Gastrocnemius medialis (tissue), 4 donors: ENCODE measurements at places on chromosomes 12 and 14.
A peak's percentile ranks its signal among the peaks of the same experiment; 100 is the strongest.

DNA sequence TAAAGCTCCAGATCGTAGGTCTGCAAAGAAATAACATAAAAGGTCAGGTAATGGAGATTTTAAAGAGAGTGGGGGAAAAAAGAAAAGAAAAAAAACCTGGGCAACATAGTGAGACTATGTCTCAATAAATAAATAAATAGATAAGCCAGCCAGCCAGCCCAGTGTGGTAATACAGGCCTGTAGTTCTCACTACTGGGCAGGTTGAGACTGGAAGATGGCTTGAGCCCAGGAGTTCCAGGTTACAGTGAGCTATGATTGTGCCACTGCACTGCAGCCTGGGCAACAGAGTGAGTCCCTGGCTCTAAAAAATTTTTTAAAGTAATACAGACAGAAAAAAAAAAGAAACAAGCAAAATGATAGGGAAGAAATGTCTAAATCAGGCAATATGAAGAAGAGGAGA is 43.2 kb upstream of the BBS10 start:
- DNase-seq: no peak

DNA sequence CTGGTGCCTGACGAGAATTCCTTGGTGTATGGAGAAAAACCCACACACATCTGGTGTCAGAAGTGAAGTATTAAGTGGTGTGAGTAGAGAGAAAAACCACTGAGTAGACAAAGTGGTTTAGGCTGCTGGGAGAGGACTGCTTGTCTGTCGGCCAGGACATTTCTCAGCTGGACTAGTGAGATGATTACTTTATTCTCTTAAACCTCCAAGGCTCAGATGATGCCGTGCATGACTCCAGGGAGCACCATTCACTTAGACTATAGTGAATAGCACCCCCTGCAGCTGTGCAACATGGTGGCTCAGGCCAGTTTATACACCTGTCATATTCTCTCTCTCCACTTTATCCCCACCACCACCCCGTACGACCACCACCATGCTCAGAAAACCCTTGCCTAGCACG is 28.5 kb upstream of the NFYB start:
- DNase-seq: no peak

GRCh38 chr12:2960390-2960956 is 1.3 kb downstream of the TEAD4 start:
- no peak for DNase-seq

- DNase-seq: no peak
Measured at GRCh38 chr12:59268295-59268809, 327.5 kb upstream of the SLC16A7 start.

DNA sequence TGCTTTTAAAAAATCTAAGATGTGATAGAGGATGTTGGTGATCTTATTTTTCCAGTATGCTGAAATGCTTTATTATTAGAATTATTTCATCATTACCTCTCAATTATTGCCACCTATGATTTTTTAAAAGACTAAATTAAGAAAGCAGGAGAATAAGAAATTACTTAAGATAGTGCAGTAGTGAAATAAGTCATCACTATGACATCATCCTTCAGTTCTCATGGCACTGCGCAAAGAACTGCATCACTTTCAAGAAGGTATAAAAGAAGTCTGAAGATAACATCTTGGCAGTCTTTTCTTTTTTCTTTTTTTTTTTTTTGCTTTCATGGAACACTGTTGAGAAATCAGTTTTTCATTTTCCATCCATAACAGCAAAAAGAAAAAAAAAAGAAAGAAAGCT is 24.4 kb downstream of the NT5DC3 start:
- no peak for DNase-seq

GRCh38 chr12:116637589-116638150 is 78.5 kb downstream of the MAP1LC3B2 start:
- no peak for DNase-seq

GRCh38 chr12:113222730-113223531 is 1.7 kb downstream of the TPCN1 start:
- peak; percentile 89 for DNase-seq

GRCh38 chr12:111100003-111100402 is 179.6 kb upstream of the MYL2 start:
- DNase-seq: no peak

DNA sequence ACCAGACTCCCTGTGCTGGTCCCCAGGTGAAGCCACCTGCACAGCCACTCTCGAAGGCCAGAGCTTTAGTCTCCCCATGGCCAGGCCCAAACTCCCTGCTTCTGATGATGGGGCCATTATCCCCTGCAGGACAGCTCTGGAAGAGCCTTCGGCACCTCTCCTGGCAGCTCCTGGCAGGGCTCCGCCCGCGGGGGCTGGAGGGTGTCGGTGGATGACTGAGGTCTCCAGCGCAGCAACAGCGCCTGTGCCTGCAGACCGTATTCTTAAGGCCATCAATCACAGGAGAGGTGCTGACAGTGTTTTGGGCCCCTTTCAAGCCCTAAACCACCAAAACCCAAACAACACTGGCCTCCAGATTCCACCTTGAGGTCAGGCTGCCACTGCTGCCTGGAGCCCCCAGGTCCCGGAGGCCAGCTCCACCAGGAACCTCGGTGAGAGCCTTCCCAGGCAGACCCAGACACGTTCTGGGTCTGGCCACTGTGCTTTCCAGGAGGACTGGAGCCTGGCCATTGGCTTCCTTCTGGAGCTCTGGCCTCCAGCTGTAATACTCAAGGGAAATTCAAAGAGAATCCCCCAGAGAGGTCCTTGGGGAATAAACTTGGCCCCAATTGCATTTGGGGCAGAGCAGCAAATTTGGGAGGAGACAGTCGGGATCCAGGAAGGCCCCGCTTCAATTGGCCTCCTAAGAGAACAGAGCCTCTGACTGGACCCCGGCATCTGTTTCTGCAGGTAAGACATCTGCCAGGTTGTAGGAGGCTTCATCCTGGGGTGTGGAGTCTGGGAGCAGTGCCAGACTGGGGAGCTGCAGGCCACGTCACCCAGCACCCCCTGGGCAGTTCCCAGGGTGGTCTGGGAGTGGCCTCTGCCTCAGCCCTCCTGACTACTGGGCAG is 210.6 kb upstream of the RTL1 start:
- DNase-seq: no peak

DNA sequence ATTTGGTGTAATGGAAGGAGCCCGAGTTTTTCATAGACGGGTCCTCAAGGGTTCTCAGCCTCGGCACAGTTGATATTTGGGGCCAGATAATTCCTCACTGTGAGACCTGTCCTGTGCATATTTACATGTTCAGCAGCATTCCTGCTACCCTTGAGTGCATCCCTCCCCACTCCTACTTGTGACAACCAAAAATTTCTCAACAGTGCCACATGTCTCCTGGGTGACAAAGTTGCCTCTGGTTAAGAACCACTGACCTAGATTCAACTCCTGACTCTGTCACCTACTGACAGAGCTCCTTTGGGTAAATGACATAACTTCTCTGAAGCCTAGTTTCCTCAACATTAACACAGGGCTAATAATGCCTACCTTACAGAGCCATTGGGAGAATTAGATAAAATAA is 60.4 kb downstream of the TTC9 start:
- no peak for DNase-seq

DNA sequence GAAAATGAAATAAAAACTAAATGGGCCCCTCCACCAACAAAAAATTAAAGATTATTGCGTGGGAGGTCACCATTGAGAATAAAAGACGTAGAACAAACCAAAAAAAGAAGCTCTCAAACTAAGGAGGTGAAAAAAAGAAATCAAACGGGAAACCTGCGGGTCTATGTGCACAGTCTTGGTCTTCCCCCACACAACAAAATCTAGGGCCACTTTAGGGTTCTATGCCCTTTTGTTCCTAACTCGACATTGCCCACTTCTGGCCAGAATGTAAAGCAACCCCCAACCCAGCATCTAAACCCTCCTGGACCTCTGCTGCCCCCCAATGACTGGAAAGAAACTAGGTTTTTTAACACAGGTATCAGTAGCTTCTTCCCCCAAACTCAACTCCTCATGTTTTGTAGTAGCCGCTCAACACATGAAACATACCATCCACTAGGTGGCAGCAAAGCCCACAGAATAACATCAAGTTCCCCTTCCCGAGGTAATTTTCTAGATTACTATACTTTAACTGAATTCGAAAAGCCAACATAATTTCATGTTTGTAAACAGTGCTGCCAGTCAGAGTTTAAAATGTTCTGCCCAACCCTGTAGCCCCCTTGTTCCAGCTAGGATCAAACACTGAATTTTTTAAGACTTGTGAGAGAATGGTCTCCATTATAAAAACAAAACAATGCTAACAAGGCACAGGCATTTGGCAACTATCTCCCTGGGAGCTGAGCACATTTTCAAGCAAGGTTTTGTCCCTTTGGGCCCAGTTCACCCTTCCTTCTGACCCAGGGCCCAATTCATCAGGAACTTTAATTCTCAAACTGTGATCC is 18.7 kb downstream of the DAD1 start:
- DNase-seq: peak; percentile 35

DNA sequence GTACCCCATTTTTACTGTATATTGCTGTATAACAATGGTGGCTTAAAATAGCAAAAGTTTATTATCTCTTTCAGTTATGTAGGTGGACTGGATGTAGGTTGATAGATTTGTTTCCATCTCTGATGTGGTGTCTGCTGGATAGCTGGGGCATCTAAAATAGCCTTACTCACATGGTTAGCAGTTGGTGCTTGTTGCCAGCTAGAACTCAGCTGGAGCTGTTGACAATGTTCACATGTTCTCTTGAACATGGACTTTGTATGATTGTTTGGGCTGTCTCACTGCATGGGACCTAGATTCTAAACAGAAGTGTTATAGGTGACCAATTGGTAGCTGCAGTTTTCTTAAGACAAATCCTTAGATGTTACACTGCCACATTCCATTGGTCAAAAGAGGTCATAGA is 126.9 kb downstream of the GPHN start:
- DNase-seq: no peak

DNA sequence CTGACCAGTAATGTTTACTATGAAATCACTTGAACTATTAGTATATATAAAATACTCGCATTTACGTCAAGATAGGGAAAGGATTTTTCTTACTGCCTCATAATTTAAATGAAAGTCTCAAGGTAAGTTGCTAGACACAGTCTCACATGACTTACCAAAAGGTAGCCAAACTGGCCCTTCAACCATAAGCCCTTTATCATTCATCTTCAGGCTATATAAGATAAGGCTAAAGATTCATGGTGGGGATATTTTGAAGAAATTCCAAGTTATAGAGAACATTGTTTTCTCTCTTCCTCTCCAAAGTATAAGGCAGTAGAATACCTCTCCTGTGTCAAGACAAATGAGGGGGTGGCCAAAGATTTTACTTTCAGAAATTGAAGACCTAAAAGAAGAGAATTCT is 23.4 kb downstream of the KIF21A start:
- no peak for DNase-seq

GRCh38 chr12:92085040-92085735 is 60.5 kb downstream of the BTG1 start:
- DNase-seq: no peak

DNA sequence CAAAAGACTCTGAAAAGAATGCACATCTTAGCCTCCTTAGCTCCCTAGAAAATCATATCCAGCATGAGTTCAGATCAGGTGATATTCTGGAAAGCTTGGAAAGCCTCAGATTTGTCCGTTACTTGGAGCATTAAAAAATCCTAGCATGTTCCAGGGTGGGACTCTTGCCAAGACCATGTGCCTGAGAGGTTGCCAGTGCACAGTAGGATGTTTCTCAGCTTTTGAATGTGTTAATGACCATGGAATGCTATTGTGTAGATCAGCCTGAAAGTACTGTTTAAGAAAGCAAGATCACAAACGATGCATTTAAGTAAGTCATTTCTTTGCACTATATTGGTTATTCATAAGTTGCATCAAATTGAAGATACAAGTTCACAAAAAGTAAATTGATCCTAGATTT is 230.5 kb downstream of the ETNK1 start:
- no peak for DNase-seq

DNA sequence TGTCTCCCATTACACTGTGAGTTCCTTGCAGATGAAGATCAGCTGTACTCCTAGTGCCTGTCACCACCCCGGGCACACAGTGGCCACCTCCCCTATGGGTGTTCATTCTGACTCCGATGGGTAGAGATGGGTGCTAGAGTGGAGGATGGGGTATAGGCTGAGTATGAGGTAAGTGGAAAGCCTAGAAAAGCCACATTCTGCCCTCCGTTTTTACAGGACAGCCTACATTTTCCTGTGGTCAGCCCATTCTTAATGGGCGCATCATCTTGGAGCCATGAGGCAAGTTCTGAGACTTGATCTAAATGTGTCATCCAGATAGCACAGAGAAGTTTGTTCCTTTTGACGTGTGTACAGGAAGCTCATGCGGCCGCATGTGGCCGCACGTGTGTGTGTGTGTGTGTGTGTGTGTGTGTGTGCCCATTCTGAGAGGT is 166.7 kb upstream of the HIF1A start:
- no peak for DNase-seq

- no peak for DNase-seq
Measured at GRCh38 chr12:79250960-79251755, 386.6 kb downstream of the SYT1 start.

DNA sequence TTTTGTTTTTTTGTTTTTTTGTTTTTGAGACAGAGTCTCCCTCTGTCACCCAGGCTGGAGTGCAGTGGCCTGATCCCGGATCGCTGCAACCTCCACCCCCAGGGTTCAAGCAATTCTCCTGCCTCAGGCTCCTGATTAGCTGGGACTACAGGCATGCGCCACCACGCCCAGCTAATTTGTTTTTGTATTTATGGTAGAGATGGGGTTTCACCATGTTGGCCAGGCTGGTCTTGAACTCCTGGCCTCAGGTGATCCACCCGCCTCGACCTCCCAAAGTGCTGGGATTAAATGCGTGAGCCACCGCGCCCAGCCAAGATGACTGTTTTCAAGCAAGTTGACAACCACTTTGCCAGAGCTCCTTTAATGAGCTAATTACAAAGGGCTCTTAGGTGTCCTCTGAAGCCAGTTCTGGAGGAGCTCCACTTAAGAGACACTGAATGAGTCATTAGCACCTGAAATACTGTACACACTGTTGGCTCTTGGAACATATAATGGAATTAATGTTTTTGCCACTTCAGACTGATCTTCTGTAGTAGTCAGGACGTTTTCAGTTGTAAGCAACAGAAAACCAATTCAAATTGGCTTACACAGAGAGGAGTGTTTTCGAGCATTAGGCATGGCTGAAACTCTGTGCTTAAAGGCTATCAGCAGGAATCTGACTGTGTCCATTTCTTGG is 55.4 kb upstream of the MED13L start:
- no peak for DNase-seq

GRCh38 chr14:83864106-83864505 is 1665.8 kb upstream of the FLRT2 start:
- DNase-seq: no peak

GRCh38 chr14:78788467-78789360 is 618.5 kb downstream of the NRXN3 start:
- no peak for DNase-seq

- no peak for DNase-seq
Measured at GRCh38 chr12:49698619-49699545, 8.3 kb downstream of the FMNL3 start.

GRCh38 chr14:100851946-100852620 is 26.2 kb downstream of the MEG3 start:
- no peak for DNase-seq

DNA sequence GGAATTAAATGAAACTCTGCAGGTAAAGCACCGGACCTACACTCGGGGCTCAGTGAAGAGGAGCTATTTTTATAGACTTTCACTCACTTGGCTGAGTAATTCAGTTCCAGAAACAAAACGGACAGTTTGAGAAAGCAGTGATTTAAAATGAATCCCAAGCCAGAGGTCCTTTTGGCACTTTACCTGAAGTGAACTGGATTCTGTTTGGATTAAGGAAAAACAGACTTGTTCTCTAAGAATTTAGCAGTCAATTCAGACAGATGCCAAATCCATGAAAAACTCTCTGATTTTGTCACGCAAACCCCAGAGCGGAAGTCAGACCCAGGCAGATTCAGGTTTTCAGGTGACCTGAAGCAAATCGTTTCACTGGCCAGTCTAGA is 4.9 kb upstream of the VASH1 start:
- no peak for DNase-seq

GRCh38 chr14:69345402-69345801 is 52.7 kb downstream of the ERH start:
- no peak for DNase-seq
